ENCODE measurements at places on chromosomes 2 and 18. TPM values are rescaled to one million over a fixed set of nuclear protein-coding genes. Genes with fewer than 3 reads are reported as not detected.

- DNase-seq = no peak
Measured at GRCh38 chr2:207160115-207160514, 5.6 kb downstream of the KLF7 start.

DNA sequence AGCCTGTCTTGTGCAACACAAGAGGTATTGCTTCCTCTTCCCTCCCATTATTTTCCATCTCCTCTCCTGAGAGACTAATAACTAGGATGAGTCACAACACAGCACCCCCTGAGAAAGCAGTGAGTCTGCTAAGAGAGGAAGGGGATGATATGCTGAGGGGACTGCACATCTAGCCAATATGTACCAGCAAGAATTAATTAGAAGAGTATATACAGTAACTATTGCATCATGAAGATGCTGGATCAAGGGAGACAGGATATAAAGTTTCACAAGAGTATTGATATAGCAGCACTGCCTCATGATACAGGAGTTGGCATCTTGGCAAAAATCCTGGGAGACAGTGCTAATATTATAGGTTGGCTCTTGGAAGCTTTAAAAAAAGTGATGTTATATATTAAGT is 289.9 kb upstream of the RBMS1 start:
- no peak for DNase-seq

DNA sequence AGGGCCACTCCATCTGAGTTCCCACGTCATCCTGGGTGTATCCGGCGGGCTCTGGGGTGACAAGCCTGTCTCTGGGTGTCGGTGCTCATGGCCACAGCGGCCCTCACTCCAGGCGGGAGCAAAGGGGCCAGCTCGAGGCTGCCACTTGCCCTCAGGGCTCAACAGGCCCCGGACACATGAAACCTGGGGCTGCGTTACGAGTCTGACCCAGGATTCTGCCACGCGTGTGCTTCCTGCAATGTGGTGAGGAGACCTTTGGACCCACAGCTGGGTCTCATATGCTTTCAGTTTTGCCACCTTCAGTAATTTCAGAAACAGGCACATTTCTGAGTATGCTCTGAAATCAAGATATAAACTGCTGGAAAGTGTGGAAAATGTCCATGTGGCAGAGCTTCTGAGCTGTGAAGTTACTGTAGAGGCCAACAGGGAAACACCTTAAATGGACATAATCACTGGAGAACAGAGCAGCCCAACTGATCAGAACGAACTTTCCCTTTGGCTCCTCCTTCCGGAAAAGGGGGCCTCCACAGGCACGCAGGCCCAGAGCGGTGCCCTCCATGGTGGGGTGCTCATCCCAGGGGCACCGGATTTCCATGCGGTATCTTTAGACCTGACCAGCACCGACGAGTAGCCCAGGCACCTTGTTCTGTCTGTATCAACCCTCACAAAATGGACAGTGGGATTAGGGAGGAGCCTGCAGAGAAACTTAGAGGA is 14.1 kb downstream of the PER2 start:
- no peak for DNase-seq

GRCh38 chr2:73290049-73290839 is 3.1 kb downstream of the EGR4 start:
- peak; percentile 65 for DNase-seq

DNA sequence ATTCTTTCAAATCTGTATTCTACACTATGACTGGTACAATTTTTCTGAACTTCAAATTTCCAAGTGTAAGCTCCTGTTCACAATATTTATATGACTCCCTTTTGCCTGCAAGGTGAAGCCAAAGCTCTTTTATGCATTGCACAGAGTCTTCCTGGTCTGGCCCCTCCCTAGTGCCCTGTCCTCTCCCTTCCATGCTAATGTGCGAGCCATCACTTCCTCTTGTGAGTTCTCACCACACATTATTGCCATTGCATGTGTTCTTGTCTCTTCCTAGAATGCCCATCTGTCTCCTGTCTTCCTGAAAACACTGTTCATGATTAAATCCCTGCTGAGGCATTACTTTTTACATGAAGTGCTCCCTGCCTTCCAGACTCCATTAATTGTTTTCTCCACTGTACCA is 169.9 kb downstream of the MC4R start:
- DNase-seq = no peak

Gene CD226
- total RNA-seq = not detected

DNA sequence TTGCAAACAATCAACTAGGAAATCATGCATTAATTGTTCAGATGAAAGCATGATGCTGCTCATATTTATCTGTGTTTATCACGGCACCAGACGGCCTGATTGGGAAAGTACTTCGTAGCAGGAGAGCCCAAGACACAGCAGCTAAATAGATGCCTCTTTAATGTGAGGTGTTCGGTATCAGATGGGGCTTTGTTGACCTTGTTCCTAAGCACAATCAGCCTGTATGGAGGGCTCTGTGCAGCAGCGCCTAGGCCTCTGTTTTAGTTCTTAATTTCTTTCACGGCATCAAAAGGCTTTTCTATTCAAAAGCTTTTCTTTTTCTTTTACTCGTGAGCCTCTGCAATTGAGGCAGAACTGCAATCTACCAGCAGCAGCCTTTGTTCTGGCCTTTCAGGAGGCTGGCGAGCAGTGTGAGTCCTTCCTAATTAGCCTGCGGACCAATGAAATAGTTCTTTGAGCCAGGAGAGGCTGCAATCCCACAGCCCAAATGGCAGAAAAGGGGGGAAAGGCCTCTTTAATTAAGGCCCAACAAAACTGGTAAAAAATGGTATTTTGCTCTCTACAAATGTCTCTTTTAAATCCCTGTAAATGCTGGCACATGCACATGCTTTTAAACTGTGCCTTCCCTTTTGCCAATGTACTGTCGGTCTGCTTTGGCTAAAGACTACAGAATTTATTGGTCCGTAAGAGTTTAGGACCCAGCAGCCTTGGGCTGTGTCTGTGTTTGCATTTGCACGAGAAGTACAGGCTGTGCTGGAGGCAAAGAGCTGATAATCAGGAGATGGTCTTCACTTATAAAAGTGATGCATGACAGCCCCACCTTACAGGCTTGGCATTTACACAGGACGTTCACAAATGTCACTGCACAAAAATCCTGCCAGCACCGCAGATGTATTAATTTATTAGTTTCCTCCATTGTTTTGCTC is 159.6 kb downstream of the RND3 start:
- DNase-seq = no peak

All from H1 (cell line).